ENCODE measurements at places on chromosomes 11 and 22. TPM values are rescaled to one million over a fixed set of nuclear protein-coding genes. Genes with fewer than 3 reads are reported as not detected.
A peak's percentile ranks its signal among the peaks of the same experiment; 100 is the strongest.

GRCh38 chr11:134656861-134657540, 245.0 kb upstream of the B3GAT1 start:
- DNase-seq = peak; percentile 28

- no peak for DNase-seq
Measured at GRCh38 chr11:45828996-45829395, 18.3 kb upstream of the CRY2 start.

- DNase-seq = peak; percentile 34
Measured at GRCh38 chr22:44395118-44396005, 82.6 kb upstream of the SHISAL1 start.

DNA sequence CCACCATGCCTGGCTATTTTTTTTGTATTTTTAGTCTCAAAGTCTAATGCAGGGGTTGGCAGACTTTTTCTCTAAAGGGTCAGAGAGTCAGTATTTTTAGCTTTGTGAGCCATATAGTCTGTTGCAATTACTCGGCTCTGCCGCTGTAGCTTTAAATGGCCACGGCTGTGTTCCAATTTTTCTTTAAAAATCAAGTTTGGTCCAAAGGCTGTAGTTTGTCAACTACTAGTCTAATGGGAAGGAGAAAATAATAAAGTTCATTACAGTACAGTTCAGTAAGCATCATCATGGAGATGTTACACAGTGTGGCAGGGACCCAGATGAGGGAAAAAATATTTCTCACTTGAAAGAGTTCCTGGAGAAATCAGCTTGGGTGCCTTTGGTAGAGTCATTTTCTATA, 107.6 kb downstream of the CSNK2A3 start:
- no peak for DNase-seq

DNA sequence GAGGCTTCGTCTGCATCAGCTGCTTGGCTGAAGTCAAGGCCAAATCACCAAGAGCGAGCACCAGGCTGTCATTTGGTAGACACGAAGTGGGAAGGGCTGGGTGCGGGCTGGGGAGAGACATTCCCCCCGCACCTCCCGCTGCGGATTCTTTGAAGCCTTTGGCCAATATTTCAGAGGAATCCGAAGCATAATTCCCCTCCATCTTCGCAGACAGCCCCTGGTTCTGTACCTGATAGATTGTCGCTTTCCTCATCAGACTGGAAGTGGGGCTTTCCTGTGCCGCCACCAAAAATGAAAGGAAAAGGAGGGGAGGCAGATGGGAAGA, 15.3 kb downstream of the BLID start:
- no peak for DNase-seq

DNA sequence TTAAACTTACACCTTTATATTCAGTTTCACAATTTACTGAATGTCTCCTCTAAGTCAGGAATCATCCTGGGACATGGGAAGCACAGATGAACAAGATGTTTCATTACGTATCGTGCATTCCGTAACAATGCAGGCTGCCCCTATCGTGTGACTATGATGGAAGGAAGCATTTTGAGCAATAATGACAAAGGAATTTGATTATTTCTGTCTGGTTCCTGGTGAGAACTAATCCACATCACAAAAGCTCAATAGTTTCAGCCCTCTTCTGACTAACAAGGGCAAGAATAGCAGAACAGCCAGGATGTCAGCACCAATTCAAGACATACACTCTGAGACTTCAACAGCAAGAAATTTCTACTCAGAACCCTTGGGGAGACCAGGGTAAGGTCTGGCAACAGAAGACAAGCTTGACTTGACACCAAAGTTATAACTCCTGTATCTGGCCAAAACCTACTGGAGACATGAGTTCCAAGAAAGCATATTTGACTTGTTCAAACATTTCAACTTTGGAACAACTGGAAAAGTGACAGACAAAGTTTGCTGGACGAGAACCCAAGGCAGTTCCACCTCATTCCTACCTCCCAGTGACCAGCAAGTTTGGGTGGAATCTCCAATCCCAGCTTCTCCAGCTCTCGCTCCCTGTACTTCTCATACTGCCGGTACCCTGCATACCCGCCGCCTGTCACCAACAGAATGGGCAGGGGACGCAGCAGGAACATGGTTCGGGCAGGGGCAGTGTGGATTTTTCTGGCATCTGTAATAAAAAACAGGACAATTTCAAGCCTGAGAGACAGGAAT, 14.3 kb downstream of the PISD start:
- no peak for DNase-seq

DNA sequence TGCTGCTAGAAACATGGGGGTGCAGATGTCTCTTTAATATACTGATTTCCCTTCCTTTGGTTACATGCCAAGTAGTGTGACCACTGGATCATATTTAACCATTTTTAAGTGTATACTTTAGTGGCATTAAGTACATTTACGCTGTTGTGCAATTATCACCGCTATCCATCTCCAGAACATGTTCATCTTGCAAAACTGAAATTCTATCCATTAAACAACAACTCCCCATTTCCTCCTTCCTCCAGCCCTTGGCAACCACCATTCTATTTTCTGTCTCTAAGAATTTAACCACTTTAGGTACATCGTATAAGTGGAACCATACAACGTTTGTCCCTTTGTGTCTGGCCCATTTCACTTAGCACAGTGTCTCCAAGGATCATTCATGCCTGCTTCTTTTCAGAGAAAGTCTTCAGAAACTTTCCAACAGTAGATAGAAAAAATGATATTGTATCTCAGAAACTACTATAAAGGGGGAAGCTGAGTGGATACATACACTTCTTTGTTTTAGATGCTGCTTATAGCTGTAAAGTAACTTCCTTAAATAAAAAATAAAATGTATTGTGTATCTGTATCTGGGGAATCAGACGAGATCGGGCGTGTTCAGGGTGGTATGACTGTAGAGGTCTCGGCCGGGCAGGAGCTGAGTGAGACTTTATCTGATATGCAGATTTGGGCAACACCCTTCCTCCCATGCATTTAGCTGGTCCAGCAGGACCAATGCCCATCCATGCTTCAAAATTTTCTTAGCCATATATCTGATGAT, 44.6 kb upstream of the ZBED5 start:
- no peak for DNase-seq

GRCh38 chr22:29245626-29246385, 22.0 kb downstream of the RHBDD3 start:
- DNase-seq = peak; percentile 76

GRCh38 chr11:42271306-42271705, 811.9 kb upstream of the LRRC4C start:
- DNase-seq = no peak

DNA sequence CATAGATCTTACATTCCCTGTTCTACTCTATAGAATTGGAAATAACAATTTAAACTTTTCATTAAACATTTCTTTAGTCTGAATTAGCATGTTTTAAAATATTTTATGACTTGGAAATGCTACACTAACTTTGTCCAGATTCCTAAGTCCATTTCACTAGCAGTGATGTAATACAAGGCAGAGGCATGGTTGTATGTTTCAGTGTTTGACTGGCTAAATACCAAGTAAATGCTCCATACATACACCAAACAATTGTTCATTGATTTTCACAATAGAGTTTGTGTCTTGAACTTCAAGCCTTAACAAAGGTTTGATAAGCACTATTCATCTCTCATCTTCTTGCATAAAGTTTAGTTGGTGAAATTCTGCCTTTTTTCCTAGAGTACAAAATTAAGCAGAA, 13.5 kb downstream of the ZBED5 start:
- DNase-seq = no peak

DNA sequence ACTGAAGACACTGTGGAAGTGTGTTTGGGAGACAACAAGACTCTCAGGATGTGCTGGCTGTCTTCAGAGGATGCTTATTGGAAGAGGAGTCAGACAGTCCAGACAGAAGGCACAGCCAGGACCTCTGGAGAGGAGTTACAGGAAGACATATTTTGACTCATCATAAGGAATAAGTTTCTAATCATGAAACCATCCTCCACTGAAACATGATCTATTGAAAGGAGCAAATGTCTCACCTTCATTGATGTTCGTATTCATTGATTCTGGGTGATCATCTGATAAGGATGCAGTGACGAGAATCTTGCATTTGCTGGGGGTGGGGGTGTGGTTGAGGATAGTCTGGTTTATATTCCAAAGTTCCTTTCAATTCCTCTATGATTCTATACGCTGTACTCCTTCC, 2.5 kb upstream of the CXCR5 start:
- no peak for DNase-seq

DNA sequence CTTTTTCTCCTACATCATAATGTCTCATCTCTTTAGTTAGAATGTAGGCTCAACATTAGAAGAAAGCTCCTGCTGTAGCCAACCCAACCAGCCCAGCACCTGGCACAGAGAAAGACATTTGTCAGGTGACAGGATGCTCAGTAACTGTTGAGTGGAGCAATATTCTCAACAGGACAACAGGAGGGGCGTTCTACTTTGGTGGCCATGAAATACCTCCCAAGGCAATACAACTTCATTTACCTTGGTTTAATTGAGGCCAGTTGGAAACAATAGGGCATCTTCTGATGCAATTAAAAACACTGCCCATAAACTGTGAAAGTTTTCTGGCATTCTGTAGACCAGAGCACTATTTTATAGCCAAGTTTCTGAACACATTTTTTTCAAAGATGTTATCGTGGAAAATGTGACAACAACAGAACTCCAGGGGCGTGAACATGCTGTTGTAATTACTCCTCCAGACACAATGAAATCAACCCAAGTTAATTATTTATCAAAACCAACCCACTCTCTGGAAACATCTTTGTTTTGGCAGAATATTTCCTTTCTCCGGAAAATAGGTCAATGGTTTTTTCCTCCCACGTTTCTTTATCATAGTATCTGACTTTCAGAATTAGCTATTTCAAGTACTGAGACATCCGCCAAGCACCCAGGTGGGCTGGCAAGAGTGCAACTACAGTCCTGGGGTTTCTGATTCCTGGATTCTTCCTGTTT, 538.1 kb downstream of the SOX6 start:
- DNase-seq = no peak

- peak; percentile 97 for DNase-seq
Measured at GRCh38 chr11:77179048-77179447, 51.0 kb downstream of the MYO7A start.

CCDC116 gene
- total RNA-seq = 0.45 TPM

MMP3 gene
- total RNA-seq = not detected

EP300 gene
- 24.4 TPM for total RNA-seq

PRR5L gene
- 2.1 TPM for total RNA-seq

NCF4 gene
- total RNA-seq = 2.7 TPM

APOBEC3B gene
- total RNA-seq = 0.93 TPM

Data from left lobe of liver (tissue), 2 donors.